ENCODE measurements at places on chromosomes 1 and 21.

DNA sequence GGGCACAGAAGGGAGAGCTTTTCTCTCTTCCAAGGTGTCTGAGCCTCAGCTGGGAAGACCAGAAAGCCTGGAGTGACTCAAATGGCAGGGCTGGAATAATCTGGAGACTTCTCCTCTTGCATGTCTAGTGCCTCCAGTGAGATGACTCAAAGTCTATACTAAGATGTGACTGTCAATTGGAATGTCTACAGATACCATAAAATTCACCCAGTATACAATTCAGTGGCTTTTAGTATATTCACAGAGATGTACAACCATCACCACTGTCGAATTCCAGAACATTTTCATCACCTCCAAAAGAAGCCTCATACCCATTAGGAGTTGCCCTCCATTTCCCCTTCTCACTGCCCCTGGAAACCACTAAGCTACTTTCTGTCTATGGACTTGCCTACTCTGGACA, 47.9 kb upstream of the CNN3 start:
- no peak for DNase-seq

GRCh38 chr1:68819190-68819829, 322.4 kb upstream of the DEPDC1 start:
- DNase-seq = no peak

GRCh38 chr1:151408891-151409290, 9.5 kb downstream of the PSMB4 start:
- DNase-seq = no peak

DNA sequence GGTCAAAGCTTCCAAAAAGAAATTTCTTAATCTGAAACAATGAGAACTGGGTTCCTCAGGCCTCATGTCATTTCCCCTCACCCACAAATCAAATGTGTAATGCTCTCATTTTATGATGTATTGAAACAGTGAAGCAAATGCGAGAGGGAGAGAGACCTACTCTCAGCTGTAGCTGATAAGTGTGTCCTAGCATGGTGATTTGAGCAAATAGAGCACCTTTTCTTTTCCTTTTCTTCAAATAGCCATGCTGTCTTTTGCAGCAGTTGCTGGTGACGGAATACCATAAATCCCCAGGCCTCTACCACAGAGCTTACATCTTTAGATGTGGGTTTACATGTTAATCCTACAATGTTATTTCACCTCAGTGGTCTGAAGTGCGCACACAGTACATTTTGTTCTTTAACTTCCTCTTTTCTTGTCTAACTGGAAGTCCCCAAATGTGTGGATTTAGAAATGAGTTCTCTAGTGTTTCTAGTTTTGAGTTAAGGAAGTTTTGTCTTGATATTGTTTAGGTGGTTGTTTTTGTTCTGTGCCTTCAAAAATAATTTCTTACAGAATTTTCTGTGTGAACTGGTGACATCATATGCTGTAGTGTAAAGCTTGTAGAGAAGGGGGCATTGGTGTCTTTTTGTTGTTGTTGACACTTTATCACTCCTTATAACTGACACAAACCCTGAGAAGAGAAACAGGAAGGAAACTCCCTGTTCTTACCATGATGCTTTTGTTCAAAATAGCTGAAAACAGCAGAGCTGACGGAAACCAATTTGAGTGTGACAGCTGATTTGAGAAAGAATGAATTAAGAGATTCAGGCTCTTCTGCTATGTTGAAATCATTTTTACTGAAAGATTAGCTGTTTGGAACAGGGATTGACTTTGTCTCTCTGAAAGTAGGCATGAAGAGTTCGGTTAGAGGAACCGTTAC, 12.2 kb downstream of the SMAP2 start:
- peak; percentile 79 for DNase-seq

- DNase-seq = no peak
Observed at GRCh38 chr1:90725657-90726424, 8.7 kb upstream of the BARHL2 start.

GRCh38 chr1:217004776-217005436, 281.7 kb upstream of the ESRRG start:
- no peak for DNase-seq

GRCh38 chr1:57067863-57068262, 102.0 kb upstream of the C8B start:
- DNase-seq = no peak

- peak; percentile 64 for DNase-seq
Observed at GRCh38 chr1:234933475-234933874, 195.2 kb downstream of the TOMM20 start.

DNA sequence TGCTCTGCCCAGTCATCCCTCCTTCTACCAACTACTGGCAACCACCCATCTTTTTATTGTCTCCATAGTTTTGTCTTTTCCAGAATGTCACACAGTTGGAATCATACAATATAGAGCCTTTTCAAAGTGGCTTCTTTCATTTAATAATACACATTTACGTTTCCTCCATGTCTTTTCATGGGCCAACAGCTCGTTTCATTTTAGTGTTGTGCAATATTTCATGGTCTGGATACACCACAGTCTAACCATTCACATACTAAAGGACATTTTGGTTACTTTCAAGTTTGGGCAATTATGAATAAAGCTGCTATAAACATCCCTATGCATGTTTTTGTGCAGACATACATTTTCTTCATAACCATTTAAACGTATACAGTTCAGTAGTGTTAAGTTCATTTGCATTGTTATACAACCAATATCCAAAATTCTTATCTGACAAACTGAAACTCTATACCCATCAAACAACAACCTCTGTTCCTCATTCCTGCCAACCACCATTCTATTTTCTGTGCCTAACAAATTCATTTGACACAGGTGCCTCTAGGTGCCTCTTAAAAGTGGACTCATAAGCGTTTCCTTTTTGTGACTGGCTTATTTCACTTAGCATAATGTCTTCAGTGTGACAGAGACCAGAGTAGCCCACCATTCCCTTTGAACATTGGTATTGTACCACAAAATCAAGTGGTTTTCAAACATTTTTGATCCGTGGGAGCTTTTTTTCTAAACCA, 138.1 kb downstream of the NR5A2 start:
- no peak for DNase-seq

DNA sequence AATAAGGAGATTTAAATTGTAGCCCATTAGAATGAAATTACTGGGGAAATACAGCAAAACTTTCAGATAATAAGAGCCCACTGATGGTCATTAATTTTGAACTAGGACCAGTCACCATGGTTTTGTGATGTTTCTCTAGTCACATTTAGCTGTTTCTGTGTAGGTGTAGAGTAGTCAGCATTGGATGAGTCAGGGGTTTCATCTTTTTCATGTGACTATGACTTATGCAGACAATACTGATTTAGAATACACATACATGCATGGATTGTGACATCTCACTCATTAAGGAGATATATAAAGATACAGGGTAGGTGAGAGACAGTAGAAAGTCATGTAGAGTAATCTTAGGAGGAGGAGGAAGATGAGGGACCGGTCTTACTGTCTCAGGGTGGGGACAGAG, 1192.7 kb downstream of the KCNT2 start:
- no peak for DNase-seq

DNA sequence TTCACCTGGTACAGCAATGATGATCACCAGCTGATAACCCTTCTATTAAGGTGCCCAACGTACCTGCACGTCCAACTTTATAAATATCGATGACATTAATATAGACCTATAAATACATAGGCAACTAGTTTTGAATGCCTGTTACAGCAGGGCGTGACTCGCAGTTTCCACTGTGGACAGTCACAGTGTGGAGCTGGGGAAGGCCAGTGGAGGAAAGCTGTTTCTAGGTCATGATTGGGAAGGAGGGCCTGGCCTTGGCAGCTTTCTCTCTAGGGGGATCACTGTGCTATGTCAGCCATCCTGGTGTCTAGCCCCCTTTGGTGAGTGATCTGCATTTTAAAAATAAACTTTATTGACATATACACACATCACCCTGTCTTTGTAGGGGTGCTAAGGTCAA, 4.4 kb upstream of the PRDM15 start:
- no peak for DNase-seq

DNA sequence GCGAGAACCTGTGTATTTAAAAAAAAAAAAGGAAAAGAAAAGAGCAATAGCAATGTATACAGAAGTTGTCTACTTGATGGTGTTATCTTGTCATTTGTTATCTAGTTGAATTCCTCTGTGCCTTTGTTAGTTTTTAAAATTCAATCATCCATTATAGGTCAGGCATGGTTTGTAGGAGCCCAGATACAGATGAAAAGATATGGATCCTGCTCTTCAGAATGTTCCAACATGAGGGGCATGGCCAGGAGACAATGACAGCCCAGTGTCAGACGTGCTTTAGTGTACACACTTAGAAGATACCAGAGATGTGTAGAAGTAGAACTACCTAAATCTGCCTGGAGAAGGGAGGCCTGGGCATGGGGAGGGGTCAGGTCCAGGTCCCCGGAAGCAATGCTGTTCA, 16.6 kb downstream of the MTARC2 start:
- no peak for DNase-seq

All from HL-60 (cell line).